CD4-positive, alpha-beta memory T cell (primary cell): ENCODE measurements at places on chromosomes 7 and 10.
A peak's percentile ranks its signal among the peaks of the same experiment; 100 is the strongest.

- no peak for DNase-seq
Measured at GRCh38 chr7:92631850-92632487, 41.8 kb upstream of the FAM133B start.

DNA sequence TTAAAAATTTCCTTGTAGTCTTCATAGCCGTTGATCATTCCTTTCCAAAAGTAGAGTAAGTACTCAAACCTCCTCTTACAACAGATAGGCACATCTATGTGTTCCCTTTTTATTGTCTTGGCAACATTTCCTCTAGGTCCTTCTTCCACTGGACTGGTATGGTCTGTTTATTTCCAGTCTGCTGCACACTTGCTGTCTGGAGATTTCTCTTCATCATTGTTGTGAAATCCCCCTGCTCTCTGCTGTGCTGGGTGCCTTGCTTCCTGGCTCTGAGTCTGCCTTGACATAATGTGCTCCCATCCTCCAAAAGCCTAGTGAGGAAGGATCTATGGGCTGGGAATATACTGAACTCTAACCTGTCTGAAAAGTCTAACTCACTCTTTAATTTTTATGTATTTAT is 545.3 kb upstream of the VSTM2A start:
- no peak for DNase-seq

GRCh38 chr10:126256864-126257263 is 131.4 kb downstream of the ADAM12 start:
- no peak for DNase-seq

DNA sequence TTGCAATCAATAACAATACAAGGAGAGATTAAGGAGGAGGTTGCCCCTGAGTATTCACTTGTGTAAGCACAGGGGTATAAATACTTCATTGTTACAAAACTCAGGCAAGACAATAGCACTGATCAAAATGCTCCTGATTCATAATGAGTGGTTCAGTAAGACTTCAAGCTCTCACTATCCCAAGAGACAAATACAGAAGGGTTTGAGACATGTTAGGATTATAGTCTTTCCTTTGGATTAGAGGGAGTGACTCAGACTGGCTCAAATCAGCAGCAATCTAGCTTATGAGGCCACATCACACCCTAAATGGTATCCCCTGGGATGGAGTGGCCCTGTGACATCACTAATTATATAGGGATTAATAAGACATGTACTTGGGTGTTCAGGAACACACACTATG is 167.2 kb upstream of the HGF start:
- no peak for DNase-seq

GRCh38 chr10:29908962-29909361 is 150.4 kb downstream of the JCAD start:
- no peak for DNase-seq

DNA sequence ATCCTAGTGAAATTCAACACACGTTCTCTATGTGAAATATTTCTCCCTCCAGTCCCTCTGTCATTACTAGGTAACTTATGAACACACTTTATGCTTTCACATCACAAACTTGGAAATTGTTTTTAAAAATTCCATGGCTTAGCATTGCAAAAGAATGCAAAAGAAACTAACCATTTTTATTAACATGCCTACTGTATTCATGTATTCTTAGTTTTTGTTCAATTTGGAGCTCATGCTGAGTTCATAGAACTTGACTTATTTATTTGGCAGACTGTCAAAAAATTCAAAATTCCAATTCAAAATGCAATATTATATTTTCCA is 155.0 kb upstream of the SEMA3C start:
- no peak for DNase-seq

GRCh38 chr10:88986549-88987242 is 3.9 kb upstream of the FAS start:
- peak; percentile 34 for DNase-seq

- no peak for DNase-seq
Measured at GRCh38 chr10:47104786-47105385, 193.7 kb downstream of the PTPN20 start.

GRCh38 chr10:7491949-7492659 is 81.3 kb upstream of the SFMBT2 start:
- no peak for DNase-seq

DNA sequence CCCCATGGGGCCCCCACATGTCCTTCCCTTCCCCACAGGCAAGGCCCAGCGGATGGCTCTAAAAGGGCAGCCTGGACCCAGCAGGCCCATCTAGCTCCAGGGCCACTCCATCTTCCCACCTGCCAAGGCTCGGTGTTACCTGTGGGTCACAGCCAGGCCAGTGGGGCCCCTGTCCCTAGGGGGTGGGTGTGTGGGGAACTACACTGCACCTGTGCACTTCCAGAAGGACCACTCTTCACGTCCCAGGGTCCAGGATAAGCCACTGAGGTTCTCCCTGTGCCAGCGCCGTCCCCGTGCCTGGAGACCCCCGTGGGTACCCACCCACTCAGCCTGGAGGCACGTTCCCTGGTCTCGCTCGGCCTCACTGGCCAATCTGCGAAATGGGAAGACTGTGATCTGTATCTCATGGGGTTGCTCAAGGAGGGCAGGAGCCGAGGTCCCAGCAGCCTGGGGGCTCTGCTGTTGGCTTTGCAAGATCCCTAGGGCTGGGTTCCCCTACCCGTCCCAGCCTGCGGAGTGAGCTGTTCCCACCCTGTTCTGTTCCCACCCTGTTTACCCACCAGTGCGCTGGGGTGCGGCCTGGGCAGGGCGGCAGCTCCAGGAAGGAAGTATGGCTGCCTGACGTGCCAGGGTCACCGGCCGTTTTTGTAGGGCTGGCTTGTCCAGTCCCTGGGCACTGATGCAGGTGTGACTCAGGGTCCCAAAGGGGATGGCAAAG is 4.6 kb downstream of the PWWP2B start:
- DNase-seq: no peak

GRCh38 chr7:66629222-66630062 is 761 bp downstream of the KCTD7 start:
- DNase-seq: peak; percentile 20

DNA sequence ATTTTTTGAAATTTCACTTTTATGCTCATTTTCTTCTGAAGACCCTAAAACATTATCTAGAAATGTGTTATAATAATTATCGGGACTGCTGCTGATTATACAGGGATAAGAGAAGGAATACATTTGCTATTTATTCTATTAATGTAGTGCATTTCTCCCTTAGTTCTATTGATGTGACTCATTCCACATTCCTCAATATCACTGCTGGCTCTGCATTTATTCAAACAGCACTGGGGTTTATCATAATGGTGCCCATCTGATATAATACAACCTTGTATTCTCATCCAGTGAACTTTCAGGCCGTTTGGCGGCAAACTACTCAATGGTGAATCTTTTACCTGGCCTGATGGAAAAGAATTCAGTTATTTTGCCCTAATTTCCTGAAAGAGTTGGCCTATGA is 7.8 kb downstream of the KCND2 start:
- DNase-seq: no peak

GRCh38 chr7:113804475-113805095 is 114.2 kb downstream of the PPP1R3A start:
- DNase-seq: no peak

DNA sequence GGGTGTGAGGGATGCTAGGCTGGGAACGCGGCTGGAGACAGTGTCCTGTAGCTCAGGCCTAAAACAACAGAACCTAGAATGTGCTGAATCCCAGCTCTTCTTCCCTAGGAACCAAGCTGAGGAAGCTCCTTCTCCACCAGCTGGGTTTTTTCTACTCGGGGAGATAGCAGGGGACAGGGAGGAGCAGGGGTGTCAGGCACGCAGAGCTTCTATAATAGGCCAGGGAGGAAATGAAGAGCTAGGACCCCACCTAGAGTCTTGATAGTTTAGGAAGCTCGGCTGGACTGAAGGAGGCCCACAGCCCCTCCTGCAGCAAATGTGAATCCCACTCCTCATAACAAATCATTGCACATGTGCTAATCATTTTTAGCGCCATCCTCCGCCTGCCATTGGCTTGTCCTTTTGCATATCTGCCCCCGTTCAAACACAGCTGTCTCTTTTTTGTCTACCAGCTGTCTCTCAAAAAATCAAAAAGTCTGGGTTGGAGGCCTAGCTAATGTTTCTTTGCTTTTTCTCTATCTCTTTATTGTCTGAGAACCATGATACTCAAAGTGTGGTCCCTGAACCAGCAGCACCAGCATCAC is 24.1 kb upstream of the FAM180A start:
- DNase-seq: no peak

- DNase-seq: no peak
Measured at GRCh38 chr10:59272061-59272460, 90.3 kb downstream of the FAM13C start.

- no peak for DNase-seq
Measured at GRCh38 chr10:29481906-29482440, 152.8 kb downstream of the SVIL start.

GRCh38 chr7:12297283-12298108 is 86.4 kb downstream of the TMEM106B start:
- DNase-seq: no peak

- DNase-seq: no peak
Measured at GRCh38 chr7:114910787-114911186, 11.1 kb upstream of the MDFIC start.

DNA sequence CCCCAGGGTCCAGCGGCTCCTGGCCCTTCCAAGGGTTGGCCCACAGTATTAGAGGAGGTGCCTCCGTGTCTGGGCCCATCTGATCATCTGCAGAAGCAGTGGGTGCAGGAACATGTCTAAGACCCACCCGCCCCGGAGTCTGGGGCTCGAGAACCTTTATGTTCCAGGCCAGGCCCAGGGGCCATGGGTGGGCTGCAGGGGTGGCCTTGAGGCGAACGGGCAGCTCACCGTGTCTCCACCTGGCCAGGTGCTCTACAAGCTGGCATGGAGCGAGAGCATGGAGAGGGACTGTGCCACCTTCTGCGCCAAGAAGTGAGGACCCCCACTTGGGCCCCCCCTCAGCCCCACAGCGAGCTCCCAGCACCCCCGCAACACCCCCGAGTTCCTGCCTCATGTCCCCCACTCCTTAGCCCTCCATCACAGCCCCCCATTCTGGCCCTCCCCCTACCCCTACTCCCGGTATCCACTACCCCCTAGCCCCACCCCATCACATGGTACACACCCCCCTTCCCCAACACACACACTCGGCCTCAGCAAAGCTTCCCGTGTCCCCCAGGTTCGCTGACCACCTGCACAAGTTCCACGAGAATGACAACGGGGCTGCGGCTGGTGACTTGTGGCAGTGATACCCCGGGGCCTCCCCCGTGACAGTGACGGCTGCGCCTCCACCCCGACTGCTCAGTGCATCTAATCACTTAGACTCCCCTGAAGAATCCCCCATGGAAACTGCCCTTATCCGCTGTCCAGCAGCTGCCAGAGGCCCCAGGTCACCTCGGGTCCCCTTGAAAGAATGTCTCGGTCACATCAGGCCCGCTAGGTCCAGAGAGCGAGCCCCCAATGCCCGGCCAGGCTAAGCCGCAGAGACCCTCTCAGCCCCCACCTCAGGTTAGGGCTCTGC is 4.0 kb upstream of the SH2B2 start:
- no peak for DNase-seq

DNA sequence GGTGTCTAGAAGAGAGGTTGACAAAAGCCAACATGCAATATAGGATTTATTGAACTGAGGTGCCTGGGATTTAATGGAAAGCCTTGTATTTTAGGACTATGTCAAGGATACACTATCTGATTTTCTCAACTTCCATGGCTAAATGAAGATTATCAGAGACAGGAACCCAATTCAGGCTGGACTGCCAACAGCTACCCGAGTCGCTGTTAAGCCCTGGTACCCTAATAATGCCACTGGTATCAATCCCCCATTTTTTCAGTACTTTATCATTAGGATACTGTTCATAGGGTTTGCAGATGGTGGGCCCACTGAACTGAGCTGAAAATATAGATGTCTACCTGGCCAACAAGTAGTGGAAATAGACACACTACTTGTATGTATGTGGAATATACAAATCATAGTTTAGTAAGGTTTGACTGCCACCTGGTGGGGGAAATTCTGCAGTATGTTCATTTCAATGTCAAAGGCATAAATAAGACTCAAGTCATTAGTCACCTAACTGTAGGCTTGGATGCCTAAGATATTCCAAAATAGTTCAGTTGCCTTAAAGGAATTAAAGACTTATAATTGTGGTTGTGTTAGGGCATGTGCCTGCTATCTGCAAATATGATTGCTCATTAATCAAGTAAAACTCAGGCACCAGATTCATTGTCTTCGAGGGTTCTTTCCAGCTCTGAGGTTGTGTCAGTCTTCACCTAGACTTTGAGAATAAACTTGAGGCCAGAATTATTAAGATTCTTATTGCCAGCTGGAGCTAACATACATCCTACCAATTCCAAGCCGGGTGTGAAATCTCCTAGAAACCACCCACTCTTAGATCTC is 34.1 kb upstream of the NOBOX start:
- DNase-seq: peak; percentile 23

DNA sequence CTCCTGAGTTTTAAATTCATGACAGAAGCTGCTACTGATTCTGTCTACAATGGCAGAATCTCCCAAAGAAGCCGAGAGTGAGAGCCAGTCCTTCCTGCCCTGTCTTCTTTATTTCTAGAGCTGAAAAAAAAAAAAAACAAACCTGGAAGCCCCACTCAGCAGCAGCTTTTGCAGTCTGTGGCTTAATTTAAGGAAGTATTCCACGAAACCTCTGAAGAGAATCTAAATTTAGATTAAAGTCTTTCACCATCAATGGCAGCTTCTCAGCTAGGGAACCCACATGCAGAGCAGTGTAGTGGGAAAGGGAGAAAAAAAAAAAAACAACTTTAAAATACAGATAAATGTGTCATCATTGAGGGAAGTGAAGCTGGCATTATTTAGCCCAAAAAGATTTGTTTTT is 23.4 kb downstream of the SMURF1 start:
- no peak for DNase-seq

DNA sequence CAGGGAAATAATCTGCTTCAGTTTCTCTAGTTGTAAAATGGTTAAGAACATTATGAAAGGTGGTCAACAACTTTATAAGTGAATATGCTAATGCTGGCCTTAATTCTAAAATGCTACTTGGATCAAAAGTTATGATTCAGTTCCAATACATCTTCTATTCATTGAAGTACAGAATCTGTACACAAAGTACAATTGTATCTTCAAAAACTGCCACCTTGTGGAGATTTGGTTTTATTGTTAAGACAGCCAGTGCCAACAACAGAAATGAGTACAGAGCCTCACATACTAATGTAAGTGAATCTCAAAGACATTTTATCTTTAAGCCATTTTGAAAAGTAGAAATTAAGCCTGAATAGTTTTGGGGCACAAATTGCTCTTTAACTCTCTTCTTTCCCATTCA is 194.0 kb downstream of the CFTR start:
- no peak for DNase-seq

DNA sequence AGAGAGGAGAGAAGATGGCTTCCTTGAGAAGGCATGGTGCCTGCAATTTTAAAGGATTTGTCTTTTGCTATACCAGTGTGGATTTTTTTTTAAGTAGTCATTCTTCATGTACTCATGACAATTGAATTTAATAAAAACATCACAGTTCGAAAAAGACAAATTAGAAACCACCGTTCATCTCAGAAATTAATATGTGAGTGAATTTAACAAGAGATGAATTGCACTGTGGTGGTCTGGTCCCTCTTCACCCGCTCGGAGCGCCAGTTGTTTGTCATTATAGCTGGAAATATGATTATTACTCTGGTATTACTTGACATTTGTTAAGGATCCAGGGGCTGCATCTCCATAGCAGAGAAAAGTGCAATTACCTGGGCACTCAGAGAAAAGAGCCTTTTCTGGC is 91.9 kb downstream of the LRRC18 start:
- no peak for DNase-seq
